ENCODE measurements at places on chromosomes 2 and 18. TPM values are rescaled to one million over a fixed set of nuclear protein-coding genes. Genes with fewer than 3 reads are reported as not detected.

DNA sequence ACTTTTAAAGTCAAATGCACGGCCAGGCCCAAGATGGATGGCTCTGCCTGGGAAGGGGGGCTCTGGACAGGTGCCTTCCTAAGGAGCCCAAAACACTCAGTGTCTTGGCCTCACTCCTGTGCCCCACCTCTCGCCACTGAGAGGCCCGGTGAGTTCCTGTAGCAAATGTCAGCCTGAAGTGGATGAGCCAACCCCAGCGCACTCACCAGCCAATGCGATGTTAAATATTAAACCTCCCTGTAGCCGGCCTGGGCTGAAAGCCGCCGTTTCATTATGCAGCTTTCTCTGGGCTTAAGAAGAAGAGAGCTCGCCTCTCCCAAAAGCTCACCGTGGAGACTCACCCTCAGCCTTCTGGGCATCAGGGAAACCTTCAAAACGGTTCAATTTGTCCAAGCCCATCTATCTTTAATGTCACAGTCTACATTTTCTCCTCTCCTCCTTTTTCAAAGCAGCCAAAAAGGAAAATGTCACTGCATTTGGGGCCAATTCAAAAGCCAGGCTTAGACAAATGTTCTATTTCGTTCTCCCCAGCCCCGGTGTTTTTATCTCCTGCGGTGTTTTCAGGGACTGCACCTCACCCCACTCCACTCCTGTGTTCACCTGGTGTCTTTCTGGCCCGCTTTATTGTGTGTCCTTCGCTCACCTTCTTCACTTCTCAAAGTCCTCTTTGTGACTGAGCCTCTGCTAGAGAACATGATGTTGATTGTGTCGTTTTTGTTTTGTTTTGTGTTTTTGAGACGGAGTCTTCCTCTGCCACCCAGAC lies 124.0 kb downstream of the NRP2 start:
- DNase-seq: peak; percentile 58

DNA sequence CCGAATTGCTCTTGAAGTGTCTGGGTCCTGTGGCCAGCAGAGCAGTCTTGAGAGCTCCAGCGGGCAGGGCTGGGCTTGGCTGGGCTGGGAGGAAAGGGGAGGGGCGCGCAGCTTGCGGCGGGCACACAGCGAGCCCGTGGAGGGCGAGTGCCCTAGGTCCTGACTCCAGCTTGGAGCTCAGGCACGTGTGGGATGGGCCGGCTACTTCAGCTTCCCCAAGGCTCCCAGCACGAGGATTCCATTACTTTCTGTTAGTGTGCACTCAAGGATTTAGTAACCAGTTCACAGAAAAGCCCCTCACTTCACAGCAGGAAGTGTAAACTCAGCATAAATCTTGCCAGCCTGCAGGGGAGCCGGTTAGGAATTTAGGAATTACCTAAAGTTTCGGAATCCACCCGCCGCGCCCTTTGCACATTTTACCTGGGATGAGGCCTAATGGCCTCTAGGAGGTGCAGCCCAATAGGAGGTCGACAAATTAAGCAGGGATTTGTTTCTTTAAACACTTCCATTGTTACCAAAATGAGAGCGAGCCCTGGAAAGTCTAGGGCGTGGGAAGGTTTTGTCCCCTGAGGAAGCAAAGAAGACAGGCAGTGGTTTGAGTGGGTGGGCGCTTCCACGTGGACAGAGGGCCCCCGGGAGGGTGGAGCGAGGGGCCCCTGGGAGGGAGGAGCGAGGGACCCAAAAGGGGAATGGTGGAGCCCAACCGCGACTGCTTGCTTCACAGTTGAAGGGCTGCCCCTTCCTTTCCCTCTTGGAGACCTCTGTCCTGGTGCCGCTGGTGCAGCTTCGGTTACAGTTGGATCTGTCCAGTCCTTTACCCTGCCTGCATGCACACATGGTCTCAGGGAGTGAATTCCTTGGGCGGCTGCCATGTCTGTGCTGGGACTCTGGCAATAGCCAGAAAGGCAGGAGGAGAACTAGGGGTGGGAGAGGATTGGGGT lies 93.3 kb downstream of the CTAGE1 start:
- peak; percentile 70 for DNase-seq

KIF5C gene
- 5.4 TPM for total RNA-seq

TMEFF2 gene
- total RNA-seq: 0.43 TPM

DNA sequence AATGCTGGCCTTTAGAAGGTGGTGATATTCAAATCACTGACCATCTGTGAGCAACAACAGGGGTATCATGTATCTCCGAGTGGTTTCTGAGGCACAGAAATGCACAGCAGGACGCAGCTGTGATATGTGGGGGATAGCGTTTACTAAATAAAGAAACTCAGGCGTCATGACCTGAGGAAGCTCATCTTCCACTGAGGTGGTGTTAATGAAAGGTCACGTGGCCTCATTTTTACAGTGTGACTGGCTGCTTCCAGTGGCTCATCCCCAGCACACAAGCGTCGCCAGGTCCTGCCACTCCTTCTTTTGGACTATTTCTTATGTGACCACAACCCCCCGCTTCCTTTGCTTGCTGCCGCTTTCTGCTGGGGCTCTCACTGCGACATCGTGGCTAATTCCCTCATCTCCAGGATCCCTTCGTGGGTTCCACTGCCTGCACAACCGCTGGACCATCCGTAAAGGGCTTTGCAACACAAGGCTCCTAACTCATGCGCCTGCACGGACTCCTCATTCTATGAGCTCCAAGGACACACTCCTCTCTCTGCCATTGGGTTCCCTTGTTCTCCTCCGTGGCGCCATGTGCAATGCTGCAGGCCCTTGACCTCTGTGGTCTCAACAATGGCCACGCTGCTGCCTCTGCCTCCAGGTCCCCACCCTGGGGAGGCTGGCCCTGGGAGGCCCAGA lies 109.3 kb downstream of the MBP start:
- no peak for DNase-seq

- DNase-seq: no peak
Observed at GRCh38 chr2:65021709-65022108, 32.5 kb downstream of the SLC1A4 start.

APCDD1 gene
- 80.8 TPM for total RNA-seq

- DNase-seq: no peak
Observed at GRCh38 chr2:20516646-20517341, 69.9 kb downstream of the RHOB start.

- no peak for DNase-seq
Observed at GRCh38 chr2:11145350-11145749, 9.9 kb upstream of the SLC66A3 start.

DNA sequence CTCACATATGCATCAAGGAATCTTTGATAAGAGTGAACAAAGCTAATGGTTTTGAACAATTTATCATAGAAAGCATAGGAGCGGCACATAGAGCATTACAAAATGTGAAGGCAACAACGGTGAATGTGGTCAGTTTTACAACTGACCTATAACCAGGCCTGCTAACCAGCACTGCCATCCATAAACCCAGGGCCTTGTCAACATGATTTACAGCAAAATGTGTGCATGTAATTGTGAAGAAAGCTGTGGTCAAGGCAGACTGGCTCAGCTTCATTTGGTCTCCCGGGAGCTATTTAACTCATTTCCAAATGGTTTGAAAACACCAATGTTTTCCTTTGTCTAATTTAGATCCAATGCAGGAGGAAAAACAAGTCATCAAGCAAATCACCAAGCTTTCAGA lies 119.8 kb downstream of the DHRS9 start:
- DNase-seq: no peak

DNA sequence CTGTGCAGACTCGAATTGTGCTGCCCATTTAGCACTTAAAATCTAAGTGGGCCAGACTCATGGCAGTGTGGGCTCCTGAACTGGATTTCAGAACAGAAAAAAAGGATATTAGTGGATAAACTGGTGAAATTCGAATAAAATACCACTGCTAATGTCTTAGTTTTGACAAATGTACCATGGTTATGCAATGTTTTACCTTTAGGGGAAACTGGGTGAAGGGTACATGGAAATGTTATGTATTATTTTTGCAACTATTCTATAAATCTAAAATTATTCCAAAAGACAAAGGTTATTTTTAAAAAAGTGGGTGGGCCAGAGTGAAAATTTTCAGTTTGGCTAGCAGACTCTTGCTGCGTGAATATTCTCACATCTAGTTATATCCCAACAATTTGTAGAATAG lies 260.6 kb upstream of the CCDC68 start:
- no peak for DNase-seq

GRCh38 chr2:203804070-203804469 lies 63.5 kb upstream of the CTLA4 start:
- no peak for DNase-seq

- no peak for DNase-seq
Observed at GRCh38 chr2:96524482-96525210, 11.9 kb upstream of the ARID5A start.

NOP58 gene
- total RNA-seq: 51.9 TPM

GPR35 gene
- 14.7 TPM for total RNA-seq

- DNase-seq: no peak
Observed at GRCh38 chr2:15834381-15835031, 105.8 kb upstream of the MYCN start.

- DNase-seq: no peak
Observed at GRCh38 chr2:146429366-146429765, 1415.5 kb upstream of the ACVR2A start.

- no peak for DNase-seq
Observed at GRCh38 chr2:7788736-7789135, 871.5 kb downstream of the RNF144A start.

DSEL gene
- 15.7 TPM for total RNA-seq

DNA sequence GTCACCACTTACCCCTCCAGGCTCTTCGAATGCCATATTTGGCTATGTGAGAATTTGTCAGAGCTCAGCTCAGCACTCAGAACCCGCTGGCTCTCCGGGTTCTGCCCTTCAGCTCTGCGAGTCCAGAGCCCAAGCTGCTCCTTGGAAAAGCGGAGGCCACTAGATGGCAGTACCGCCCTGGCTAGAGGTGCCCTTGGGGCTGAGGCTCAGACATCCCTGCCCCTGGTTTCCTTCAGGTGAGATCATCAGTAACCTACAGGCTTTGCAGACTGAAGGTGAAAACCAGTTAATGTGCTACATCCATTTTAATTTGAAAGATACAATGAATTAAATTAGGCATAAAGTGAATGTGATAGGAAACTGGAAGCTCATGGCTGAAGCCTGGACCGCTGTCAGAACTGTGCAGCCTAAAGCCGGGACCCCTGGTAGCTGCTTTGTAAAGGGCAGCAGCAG lies 285.6 kb downstream of the AGAP1 start:
- DNase-seq: peak; percentile 91

DNA sequence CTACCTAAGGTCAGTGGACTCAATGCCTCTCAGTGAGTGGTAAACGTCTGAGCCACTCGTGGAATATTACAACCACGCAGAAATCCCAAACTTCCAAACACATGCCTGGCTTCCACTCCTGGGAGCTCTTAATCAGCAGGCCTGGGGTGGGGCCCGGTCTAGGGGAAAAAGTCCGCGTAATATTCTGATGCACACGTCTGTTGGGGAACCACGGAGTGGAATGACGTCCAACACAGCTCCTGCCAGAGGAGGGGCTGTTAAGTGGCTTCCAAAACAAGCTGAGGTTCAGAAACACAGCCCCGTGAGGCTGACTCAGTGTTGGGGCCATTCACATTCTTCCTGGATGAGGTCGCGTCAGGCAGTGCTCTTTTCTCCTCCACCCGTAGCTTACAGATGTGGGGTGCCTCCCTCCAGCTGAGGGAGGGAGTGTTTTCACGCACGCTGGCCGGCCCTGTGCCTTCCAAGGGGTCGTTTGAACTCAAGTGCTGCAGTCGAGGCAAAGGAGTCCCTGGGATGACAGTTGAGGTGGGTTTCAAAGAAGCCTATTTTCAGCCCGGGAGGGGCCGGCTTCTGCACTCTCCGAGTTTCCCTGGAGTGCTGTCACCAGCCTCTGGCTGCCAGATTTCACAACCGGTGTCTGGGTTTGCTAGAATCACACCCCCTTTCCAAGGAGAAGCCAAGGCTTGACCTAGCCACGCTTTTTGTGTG lies 73.1 kb downstream of the ACKR3 start:
- DNase-seq: peak; percentile 91

DNA sequence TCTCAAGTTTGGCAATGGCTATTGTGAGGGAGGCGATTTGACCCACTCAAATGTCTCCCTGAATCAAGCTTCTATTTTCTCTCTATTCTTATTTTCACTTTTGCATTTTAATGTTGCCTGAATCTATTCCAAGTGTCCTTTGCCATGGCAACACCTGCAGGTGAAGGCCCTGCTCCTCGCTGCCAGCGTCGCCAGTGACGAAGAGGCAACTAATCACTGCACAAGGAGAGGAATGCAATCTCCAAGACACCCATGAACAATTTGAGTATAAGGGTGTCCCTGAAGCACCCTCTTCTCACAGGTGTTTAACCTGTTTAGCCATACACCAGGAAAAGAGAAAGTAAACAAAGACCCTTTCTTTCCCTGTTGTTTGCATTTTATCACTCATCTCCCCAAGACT lies 165.6 kb upstream of the VRK2 start:
- DNase-seq: no peak

- DNase-seq: no peak
Observed at GRCh38 chr2:120468136-120468535, 122.2 kb downstream of the INHBB start.

GLS gene
- total RNA-seq: 460 TPM

- peak; percentile 62 for DNase-seq
Observed at GRCh38 chr18:48992791-48993555, 42.2 kb upstream of the SMAD7 start.

INPP5D gene
- total RNA-seq: 2.9 TPM

- no peak for DNase-seq
Observed at GRCh38 chr2:148560496-148560895, 84.1 kb upstream of the EPC2 start.

GRCh38 chr2:48755473-48755872 lies at the start of gene LHCGR:
LHCGR (minus strand) TSS chr2:48755724; CDS start chr2:48755671, 53 bp downstream.
- peak; percentile 46 for DNase-seq

DNA sequence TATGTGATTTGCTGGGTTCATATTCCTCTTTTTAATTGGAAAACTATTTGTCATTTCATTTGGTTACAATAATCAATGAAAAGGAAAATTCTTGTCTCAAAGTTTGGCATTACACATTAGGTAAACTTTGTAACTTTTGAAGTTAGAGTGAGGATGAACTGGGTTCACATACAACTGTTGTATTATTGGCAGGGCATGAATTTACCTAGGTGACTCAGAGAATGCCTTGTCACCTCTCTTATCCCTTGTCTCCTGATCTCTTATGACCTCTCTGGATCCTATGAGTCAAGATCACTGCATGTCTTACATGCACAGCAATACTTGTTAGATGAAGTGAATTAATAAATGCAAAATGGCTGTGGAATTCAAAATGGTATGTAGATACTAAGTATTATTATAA lies 563.4 kb upstream of the GCFC2 start:
- DNase-seq: no peak

GRCh38 chr2:160210599-160211138 lies 10.6 kb upstream of the ITGB6 start:
- peak; percentile 76 for DNase-seq

RBM43 gene
- 4.6 TPM for total RNA-seq

GRCh38 chr2:64238799-64239198 lies 94.6 kb upstream of the PELI1 start:
- no peak for DNase-seq

FAM237A gene
- total RNA-seq: not detected

- no peak for DNase-seq
Observed at GRCh38 chr2:238027591-238028415, 33.0 kb upstream of the SCLY start.

MATN3 gene
- total RNA-seq: 3.5 TPM

All from hepatocyte (in vitro differentiated cells).